ENCODE measurements at places on chromosomes 7 and 10. TPM values are rescaled to one million over a fixed set of nuclear protein-coding genes. Genes with fewer than 3 reads are reported as not detected.

The FXYD4 gene
- 0.44 TPM for total RNA-seq

The CUTC gene
- 21.4 TPM for total RNA-seq

DNA sequence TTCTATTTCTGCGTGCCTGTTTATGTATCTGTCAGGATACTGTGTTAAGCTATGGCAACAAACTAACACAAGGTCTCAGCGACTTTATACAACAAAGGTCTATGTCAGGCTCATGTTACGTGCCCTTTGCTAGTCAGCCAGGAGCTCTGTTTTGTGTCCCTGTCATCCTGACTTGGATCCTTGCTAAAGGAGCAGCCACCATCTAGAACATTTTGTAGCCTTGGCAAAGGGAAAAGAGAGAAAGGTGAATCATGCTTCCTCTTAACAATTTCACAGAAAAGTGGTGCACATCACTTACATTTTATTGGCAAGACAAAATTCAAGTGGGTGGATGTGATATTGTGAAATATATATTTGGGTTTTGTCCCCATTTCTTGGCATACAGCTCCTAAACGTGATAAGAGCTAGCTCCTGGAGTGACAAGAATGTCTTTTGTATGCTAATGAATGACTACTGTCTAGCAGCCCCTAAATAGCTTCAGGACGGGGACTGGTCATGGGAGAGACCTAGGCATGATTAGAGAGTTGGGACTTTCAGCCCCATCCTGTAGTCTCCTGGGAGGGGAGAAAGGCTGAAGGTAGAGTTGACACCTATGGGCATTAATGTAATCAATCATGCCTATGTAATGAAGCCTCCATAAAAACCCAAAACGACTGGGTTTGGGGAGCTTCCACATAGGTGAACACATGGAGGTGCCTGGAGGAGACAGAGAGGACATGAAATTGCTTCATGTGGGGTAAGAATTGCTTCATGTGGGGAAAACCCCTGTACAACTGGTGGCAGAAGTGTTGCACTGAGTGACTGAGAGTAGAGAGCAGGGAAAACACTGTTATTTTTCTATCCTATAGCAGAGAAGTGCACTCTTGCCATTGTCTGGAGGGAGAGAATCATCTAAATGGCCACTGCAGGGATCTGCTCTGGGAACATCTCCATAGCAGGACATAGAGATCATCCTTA is 33.0 kb downstream of the MRPL32 start:
- DNase-seq, result no peak

The TCAF2 gene
- 9.4 TPM for total RNA-seq

The SORBS1 gene
- 50.4 TPM for total RNA-seq

DNA sequence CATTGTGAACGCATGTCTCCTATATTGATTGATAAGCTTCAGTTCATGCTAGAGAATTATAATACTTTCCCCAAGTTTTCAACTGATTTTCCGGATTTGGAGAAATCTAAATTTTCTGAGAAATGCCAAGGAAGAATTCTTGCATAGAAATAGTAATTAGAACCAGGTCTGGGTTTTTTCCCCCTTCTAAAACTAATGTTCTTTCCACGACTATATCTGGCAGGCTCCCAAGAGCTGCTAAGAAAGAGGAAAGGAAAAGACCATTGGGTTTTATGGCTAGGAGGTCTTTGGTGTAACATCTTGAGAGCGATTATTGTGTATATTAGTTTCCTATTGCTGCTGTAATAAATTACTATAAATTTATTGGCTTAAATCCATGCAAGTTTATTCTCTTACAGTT is 71.8 kb upstream of the CACNB2 start:
- peak; percentile 42 for DNase-seq

DNA sequence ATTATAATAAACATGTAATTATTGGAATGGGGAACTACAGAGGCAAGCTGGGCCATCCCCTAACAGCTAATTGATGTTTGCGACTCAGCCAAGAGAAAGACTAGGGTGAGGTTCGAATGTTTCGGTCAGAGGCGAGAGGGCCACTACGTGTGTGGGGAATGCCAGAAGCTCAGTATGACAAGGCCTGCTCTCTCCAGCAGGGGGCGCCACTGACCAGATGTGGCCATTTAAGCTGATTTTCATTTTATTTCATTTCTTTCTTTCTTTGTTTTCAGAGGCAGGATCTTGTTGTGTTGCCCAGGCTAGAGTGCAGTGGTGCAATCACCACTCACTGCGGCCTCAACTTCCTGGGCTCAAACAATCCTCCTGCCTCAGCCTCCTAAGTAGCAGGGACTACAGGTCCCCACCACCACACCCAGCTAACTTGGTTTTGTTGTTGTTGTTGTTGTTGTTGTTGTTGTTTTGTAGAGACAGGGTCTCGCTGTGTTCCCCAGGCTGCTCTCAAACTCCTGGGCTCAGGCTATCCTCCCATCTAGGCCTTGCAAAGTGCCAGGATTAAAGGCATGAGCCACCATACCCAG is 38.1 kb downstream of the TMEM130 start:
- DNase-seq, result no peak

- DNase-seq, result peak; percentile 58
Measured at GRCh38 chr7:7696458-7697119, 21.8 kb downstream of the RPA3 start.

DNA sequence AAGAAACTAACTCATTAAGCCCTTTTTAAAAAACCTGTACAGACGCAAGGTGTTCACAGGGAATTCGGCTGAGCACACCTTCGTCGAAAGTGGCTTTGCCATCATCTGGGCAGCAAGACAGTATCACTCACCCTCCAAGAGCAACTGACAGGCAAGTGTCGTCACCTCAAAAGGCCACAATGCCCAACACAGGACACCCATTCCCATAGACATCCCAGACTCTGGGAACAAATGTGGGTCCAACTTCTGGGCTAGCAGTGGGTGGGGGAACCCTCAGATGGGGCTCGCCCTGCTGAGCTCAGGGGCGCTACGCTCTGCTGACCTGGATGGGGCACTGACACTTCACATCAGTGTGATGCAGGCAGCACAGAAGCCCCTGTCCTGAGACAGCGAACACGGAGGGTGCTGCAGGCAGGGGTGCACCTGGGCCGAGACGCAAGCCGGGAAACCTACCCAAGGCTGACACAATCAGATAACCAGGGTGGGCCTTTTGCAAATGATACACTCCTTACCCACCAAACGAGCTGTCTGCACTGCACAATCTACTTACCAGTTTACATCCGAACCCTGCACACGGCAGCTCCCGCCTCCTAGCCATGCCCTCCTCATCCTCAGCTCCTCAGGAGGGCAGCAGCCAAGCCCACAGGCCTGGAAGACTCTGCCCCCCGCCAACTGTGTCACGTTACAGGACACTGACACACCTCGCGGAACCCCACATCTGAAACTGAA is 1.7 kb downstream of the DIP2C start:
- DNase-seq, result no peak

DNA sequence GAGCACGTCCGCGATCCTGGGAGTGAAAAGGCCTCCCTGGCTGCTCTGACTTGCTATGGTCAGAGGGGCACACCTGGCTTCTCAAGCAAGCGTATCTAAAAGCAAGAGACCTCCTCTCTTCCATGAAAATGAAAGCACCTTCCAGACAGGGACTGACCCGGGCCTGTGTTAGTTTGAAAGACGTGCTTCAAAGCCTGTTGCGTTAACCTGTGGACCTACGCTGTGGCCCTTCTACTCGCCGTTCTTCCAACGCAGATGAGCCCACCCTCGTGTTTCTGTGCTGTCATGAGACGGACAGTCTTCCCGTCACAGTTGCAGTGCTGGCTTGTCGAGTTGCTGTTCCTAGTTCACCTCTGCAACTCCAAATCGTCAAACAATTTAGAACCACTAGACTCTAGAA is 15.5 kb upstream of the GDI2 start:
- DNase-seq, result no peak

DNA sequence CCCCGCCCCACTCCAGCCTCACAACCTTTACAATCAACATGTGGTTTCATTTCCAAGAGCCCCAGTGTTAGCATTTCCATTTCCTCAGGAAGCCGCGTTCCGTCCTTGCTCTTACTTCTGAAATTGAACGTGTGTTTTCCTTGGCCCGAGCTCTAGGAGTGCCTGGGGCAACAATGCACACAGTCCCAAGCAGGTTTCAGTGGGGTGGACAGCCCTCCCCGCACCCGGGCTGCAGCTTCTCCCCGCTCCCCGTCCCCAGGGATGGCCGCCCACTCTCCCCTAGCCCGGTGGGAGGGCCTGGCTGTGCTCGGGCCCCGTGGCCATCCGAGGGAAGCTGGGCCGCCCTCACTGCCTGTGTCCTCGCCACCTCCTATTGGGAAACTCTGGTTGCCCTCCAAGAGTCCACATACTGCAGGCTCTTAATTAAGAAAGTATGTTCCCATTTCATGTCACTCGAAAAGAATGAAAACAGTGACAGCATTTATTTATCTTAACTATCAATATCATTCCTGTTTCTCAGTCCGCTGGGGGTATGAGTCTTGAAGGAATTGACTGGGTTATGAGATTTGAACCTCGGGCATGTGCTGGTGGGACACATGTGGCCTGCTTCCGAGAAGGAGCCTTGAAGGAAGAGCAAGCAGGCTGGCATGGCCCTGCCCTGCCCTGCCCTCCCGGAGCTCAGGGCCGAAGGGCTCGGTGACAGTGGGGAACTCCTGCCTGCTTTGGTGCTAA is 163.8 kb downstream of the GRK5 start:
- peak; percentile 77 for DNase-seq

The VIPR2 gene
- 8.5 TPM for total RNA-seq

DNA sequence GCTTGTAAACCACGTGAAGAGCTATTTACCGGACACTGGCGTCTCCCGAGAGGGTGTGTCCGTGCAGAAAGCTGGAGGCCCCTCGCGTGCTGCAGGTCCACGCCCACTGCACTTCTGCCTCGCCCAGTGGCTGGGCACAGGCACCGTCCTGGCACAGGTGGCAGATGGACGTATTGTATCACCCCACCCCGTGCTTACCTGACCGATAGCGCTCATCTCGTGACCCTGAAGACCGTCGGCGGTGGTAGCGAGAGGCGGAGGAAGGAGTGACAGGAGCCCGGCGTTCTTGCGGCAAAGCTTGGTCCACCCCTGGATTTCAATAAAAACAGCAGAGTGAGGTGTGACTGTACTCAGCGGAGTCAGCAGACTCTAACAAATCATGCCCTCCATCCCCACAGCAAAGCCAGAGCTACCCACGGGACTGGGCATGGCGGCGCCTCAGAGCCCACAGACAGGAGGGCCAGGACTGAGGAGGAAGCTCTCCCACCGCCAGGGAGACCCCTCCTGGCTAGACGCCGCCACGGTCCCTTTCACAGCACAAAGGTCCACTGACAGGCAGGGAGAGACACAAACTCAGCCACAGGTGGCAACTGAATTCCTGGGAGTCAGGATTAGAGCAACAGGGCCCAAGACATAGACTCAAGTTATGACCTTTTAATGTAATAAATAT is 217.1 kb downstream of the DIP2C start:
- no peak for DNase-seq

DNA sequence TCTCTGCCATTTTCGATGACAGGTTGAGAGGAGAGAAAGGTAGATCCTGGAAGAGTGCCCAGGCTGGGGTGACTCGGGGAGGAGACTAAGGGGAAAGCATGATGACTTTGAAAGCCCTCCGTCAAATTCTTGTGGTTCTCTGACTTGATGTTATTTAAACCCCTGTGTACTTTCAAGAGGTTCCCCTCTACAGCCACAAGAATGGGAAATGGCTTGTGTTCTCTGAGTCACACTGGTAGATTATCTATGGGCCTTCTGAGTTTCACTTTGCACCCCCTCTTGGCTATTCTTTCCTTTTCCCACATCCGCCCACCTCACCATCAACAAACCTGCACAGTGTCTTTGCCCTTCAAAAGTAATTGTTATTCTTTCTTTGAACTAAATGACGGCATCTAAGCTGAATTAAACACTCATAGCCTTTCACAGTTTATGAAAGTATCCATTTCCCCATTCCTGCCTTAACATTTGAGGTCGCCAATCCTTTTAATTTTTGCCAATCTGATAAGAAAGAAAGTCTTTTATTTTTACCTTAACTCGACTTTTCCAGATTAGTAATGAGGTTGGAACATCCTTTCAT is 24.1 kb downstream of the PRF1 start:
- DNase-seq, result no peak

The LIPJ gene
- 0.13 TPM for total RNA-seq

DNA sequence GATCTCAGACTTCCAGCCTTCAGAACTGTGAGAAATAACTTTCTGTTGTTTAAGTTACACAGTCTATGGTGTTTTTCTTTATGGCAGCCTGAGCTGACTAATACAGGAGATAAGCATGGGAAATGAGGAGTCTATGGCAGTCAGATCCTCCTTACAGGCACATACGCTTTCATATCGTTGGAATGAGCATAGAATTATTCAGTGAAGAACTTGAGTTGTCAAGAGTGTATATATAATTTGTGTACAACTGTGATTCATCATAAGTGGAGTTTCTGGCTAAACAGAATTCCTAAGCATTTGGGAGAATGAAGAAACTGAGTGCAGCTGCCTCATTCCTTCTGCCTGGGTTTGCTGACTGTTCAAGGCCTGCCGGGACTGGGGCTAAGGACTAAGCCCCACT is 516.7 kb downstream of the ADRA2A start:
- DNase-seq, result peak; percentile 6

GRCh38 chr7:21580073-21580521 is 37.3 kb downstream of the DNAH11 start:
- peak; percentile 25 for DNase-seq

The DNAJC12 gene
- 8.5 TPM for total RNA-seq

DNA sequence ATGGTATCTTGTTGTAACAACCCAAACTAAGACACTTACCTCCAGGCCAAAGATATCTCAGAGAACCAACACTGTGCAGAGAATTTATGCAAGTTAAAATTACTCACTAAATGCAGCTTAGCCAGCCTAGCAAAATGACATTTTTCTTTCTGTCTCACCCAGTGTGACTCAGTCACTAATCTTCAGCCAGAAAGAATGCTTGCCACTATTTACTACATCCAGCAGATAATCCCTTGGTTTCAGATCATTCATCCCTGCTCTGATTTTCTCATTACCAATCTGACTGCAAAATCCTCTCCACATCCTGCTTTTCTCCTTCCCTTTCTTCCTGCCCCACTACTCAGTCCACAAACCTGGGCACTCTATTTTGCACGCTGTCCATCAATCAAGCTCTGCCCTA is 93.5 kb upstream of the NEBL start:
- DNase-seq, result peak; percentile 36

The PDK4 gene
- total RNA-seq, result 13.6 TPM

GRCh38 chr10:3776796-3777571 is 8.0 kb downstream of the KLF6 start:
- DNase-seq, result peak; percentile 89
